ENCODE measurements at places on chromosomes 7 and 10. TPM values are rescaled to one million over a fixed set of nuclear protein-coding genes. Genes with fewer than 3 reads are reported as not detected.

The CWF19L1 gene
- 30.8 TPM for total RNA-seq

The SEC24C gene
- total RNA-seq, result 70.7 TPM

The CALD1 gene
- 204 TPM for total RNA-seq

The LRIT1 gene
- total RNA-seq, result not detected

The TMEM273 gene
- 6.1 TPM for total RNA-seq

The ENTPD1 gene
- 3.3 TPM for total RNA-seq

The CFAP69 gene
- 2.2 TPM for total RNA-seq

The CYP3A7 gene
- not detected for total RNA-seq

The TMEM140 gene
- 8.3 TPM for total RNA-seq

The A1CF gene
- not detected for total RNA-seq

The CALHM3 gene
- not detected for total RNA-seq

The NKX1-2 gene
- total RNA-seq, result not detected

The DKK1 gene
- total RNA-seq, result 86.2 TPM

The PRKRIP1 gene
- 10.8 TPM for total RNA-seq

The EN2 gene
- total RNA-seq, result 0.09 TPM

The CPXM2 gene
- 5.1 TPM for total RNA-seq

The FAM20C gene
- 19.8 TPM for total RNA-seq

The CLRN3 gene
- total RNA-seq, result 0.09 TPM

The CALML3 gene
- not detected for total RNA-seq

The SKIDA1 gene
- 0.36 TPM for total RNA-seq

The GIMAP5 gene
- total RNA-seq, result 42.8 TPM

The CAV2 gene
- 215 TPM for total RNA-seq

The AVPI1 gene
- total RNA-seq, result 2.2 TPM

The PSMC2 gene
- total RNA-seq, result 195 TPM

The C1GALT1 gene
- total RNA-seq, result 15.3 TPM

The PLEKHS1 gene
- total RNA-seq, result not detected

The PPA1 gene
- total RNA-seq, result 204 TPM

The ACSL5 gene
- total RNA-seq, result 12.6 TPM
